ENCODE measurements at places on chromosomes 12 and 14. TPM values are rescaled to one million over a fixed set of nuclear protein-coding genes. Genes with fewer than 3 reads are reported as not detected.

DNA sequence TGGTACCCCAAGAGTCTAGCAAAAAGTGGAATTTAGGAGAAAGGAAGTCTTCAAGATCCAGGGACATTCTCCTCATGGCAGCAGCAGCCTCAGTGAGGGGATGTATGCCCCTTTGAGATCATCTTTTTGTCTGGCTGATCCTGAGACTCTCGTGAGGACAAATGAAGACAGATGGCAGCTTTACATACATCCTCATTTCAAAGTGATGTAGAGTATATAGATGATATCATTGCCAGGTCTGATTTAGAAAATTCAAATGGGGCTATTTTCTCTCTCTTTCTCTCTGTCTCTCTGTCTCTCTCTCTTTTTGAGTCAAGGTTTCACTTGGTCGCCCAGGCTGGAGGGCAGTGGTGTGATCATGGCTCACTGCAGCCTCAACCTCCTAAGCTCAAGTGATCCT, 61.5 kb downstream of the E2F7 start:
- ATAC-seq, result no peak

DNA sequence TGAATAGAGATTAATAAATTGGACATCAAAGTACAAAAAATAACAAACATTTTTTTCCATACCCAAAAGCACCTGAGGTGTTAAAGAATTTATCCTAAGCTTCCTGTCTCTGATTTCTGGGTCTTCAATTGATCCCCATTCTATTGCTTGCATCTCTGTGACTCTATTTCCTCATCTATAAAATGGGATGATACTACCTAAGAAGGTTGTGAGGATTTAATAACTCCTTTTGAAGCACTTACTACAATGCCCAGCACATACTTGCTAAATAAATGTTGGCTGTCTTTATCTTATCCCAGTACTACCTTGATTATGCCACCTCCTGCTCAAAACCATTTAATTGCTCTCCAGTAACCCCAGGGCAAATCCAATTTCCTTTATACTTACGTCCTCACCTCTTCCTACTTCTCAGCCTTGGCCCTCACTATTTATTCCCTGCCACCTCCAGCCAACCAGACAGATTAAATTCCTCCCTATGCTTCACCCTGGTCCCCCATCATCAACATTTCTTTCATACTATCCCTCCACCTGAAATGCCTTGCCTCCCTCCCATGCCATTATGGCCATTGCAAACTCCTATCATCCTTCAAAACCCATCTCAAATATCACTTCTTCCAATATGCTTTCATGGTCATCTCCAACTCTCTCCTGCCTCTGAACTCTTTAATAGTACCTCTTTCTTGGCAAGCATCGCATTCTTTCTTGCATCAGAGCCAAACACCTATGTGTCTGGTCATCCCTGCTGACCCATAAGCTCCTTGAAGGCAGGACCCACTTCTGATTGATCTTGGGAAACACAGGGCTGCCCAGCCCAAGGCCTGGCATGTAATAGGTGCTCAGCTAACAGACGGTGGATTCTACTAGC, 7.9 kb upstream of the ASIC1 start:
- no peak for ATAC-seq

GRCh38 chr14:55190906-55191202, 531 bp downstream of the DLGAP5 start:
- peak; percentile 4 for ATAC-seq

- ATAC-seq, result no peak
These were observed 153.0 kb downstream of the PHETA1 start for GRCh38 chr12:111215881-111216280.

DNA sequence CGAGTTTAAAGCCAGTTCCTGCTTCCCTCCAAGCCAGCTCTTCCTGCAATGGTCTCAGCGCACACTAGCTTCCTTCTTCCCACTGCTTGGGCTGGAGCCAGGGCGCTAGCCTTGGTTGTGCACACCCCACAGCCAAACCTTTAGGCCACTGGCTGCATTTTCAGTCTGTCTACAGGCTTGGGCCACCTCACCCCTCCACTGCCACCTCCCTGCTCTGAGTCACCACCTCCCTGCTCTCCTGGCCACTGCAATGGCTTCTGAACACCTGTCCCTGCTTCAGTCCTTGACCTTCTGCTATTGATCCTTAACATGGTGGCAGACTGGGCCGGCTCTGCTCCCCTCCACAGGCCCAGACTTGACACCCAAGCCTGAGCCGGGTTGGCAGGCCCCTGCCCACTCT, 151.1 kb downstream of the RBM19 start:
- ATAC-seq, result no peak

Gene SNRPF
- 32.7 TPM for total RNA-seq

Gene RNASE1
- total RNA-seq, result not detected

Gene ZNF410
- total RNA-seq, result 36.4 TPM

All from motor neuron (in vitro differentiated cells).